ENCODE measurements at places on chromosomes 11 and 22.

DNA sequence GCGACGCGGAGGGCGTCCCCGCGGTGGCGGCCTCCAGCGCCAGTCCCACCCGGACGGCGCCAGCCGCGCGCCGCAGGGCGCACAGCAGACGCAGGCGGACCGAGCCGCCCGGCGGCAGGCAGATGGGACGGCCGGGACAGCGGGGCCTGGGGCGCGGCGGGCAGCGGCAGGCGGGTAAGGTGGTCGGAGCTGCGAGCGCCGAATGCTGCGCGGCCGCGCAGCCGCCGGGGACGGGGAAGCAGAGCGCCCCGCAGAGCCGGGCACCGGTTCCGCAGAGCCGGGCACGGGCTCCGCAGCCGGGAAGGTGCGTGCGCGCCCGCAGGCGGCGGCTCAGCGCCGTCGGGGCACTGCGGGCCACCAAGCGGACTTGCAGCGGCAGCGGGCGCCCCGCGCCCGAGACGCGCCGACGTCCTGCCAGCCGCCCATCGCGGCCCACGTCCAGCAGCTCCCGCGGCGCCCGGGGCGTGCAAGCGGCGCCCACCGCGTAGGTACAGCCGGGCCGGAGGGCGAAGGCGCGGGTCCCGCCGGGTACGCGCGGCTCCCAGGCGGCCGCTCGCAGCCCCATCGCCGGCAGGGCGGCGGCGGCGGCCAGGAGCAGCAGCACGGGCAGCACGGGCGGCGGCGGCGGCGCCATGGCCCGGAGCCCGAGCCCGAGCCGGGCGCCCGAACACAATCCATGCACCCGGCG lies 739 bp downstream of the CELSR1 start:
- DNase-seq: no peak

DNA sequence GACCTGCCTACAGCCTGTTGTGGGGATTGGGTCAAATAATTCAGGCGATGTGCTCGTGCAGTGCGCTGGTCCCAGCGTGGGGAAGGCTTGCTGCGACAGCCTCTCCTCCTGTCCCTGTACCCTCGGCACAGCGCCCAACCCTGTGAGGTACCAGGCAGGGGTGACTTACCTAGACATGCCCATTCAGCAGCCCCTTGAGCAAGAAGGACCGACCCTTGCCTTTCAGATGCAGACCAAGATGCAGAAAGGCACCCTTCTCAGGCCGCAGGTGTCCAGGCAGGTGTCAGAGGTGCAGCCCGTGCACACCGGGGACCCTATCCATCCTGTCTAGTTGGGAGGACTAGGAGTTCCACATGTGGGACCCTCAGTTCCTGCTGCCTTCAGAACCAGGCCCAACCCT lies 102.7 kb downstream of the BCR start:
- DNase-seq: no peak

DNA sequence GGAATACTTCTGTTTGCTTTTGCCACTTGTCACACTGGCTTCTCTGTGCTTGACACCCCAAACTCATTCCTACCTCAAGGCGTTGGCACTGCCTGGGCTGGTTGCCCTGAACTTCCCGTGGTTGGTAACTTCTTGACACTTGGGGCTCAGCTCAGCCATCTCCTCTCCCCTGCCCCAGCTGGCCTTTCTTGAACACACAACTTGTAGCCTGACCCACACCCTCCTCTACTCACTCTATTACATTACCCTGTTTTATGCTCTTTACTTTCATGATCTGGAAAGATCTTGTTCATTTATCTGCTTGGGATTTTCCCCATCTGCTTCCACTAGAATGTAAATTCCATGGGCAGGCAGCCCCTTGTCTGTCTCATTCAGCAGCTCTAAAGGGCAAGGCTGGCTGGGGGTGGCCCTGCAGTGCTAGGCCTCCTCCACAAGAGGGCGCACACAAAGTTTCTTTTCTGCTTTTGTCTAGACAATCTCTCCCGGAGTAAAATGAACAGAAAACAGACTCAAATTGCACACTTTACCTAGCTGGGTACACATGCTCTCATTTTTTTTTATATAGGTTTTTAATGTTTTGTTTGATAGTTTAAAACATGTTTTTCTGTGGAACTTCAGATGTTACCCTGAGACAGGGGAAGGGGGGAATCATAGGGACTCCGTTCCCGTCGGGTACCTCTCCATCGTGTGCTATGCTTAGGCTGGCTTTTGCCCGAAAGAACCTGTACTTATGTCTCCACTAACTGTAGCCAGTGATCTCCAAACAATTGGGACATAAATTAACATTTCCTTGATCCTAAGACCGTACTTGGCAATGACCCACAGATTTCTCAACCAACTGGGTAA lies 16.4 kb upstream of the MRGPRX2 start:
- DNase-seq: peak; percentile 56

GRCh38 chr11:46335890-46336562 lies 11.2 kb upstream of the DGKZ start:
- DNase-seq: no peak

- DNase-seq: no peak
These were observed 112.2 kb downstream of the MTNR1B start for GRCh38 chr11:93081694-93082093.

- no peak for DNase-seq
These were observed 100.7 kb downstream of the DBX1 start for GRCh38 chr11:20059587-20060021.

Data from AG08395 (cell line).